A549 (cell line): ENCODE measurements at places on chromosomes 2 and 18.

- DNase-seq = no peak
These were observed 237.4 kb upstream of the REV1 start for GRCh38 chr2:99727199-99727598.

GRCh38 chr2:16050908-16051489, 110.6 kb downstream of the MYCN start:
- no peak for DNase-seq

GRCh38 chr2:206555721-206556120, 86.6 kb upstream of the FAM237A start:
- DNase-seq = no peak

- peak; percentile 43 for DNase-seq
These were observed 186.0 kb upstream of the TNP1 start for GRCh38 chr2:217045700-217046475.

GRCh38 chr2:60260639-60261296, 292.7 kb downstream of the BCL11A start:
- peak; percentile 51 for DNase-seq

- no peak for DNase-seq
These were observed 104.7 kb downstream of the ALK start for GRCh38 chr2:29816651-29817050.

DNA sequence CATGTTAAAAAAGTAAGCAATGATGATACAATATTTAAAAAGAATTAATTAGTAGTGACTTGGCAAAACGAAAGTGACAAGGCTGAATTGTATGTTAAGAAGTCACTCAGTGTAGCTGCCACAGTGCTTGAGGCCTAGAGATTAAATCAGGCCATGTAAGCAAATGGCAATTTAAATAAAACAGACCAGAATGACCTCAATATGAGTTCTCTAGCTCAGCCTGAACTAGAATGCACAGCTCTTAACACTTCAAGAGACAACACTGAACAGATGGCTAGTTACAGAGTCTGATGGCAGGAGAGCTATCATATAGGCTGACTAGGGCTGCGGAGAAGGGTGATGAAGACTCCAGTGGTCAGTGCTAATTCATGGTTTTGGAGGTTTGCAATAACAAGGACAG, 117.9 kb upstream of the ZBTB14 start:
- DNase-seq = no peak

DNA sequence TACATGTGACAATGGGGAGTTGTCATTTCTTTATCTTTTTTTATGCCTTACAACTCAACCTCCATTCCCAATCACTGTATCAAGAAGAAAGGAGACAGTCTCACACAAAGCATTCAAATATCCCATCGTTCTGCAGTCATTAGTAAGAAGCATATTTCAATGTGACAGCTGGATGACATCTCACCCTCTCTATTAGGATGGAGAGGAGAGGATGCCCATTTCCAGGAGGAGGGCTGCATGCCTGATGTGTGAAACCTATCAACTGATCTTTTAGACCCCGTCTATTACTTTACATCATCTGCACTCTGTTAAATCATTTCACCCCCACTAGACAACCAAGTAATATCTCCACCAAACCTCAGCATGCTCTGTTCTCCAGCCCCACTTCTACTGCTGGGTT, 292.7 kb upstream of the CHAC2 start:
- no peak for DNase-seq

GRCh38 chr2:96525211-96525507, 11.4 kb upstream of the ARID5A start:
- DNase-seq = no peak

DNA sequence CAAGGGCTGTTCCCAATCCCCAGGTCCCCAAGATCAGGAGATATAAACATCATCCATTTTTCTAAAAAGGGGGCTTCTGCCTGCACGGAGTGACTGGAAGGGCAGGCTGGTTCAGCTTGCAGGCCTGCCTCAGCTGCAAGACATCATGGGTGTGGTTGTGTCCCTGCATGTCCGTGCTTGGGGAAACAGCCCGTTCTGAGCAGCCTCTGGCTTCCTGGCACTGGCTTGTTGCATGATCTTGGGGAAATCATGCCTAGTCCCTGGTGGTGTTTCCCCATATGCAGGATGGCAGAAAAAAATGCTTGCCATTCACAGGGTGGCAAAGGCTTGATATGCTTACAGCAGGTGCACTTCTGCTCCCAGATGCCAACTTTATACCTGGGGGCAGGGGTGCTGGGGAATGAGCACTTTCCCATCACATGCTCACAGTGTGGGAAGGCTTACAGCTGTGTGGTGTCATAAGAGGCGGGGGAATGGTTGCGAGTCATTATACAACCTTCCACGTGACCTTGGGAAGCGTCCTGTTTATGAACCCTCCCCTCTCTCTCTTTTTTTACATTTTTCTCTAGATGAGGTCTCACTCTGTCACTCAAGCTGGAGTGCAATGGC, 7.2 kb downstream of the PCARE start:
- no peak for DNase-seq

GRCh38 chr2:62189196-62189595, 6.7 kb upstream of the B3GNT2 start:
- DNase-seq = no peak

DNA sequence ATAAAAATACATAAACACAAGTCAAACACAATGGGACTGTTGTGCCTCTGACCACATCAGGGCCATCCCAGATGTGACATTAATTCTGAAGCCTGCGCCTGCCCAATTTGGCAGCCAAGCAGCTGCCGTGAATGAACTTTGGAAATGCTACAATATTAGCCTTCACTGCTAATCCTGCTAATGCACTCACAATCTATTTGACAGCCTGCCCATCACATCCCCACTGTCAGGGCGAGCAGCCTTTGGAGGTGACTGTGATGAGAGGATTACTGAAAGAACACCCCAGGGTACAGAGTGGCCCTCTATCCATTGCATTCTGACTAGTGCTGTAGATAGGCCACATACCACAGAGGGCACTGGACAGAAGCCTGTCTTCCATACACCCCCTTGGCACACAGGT, 21.6 kb downstream of the OSR1 start:
- DNase-seq = no peak

DNA sequence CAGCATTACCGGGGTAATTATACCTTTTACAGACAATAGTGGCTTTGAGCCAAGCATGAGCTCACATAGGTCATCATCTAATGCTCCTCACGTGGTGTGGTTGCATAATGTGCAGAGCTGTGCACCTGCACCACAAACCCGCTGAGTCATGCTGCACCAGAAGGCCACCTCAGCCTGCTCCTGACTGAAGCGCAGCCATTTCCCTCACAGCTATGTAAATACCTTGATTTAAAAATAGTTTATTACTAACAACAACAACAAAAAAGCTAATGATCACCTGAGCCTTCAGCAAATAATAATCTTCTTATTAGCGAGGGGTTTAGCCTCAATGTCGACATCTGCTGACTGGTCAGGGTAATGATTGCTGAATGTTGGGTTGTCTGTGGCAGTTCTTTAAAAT, 238.8 kb downstream of the MBD5 start:
- peak; percentile 45 for DNase-seq

- DNase-seq = no peak
These were observed 476.8 kb downstream of the ZNF516 start for GRCh38 chr18:76018210-76018609.

GRCh38 chr2:64987956-64988419, 1.2 kb upstream of the SLC1A4 start:
- DNase-seq = no peak

DNA sequence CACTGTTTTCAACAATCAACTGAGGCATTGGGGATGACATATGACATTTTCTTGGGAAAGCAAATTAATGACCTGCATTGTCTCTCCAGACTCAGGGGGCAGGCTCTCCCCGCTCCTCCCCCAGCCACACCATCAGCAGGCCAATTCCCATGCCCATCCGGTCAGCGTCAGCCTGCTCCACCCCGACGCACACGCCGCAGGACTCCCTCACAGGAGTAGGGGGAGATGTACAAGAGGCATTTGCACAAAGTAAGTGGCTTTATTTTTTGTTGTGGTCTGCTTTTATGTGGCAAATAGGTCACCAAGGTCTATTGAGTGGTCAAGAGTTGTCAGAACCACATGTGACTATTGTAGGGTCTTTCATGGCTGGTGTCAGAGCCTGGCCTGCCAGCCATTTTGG, 165.1 kb downstream of the DTNA start:
- no peak for DNase-seq
